ENCODE measurements at places on chromosomes 12 and 14. TPM values are rescaled to one million over a fixed set of nuclear protein-coding genes. Genes with fewer than 3 reads are reported as not detected.

- peak; percentile 26 for DNase-seq
Measured at GRCh38 chr14:28773176-28773575, 6.6 kb downstream of the FOXG1 start.

- no peak for DNase-seq
Measured at GRCh38 chr12:118029166-118029565, 12.7 kb downstream of the RFC5 start.

GRCh38 chr14:55562135-55562534, 17.9 kb upstream of the KTN1 start:
- DNase-seq = no peak

GRCh38 chr12:113777751-113778150, 188.4 kb downstream of the RBM19 start:
- no peak for DNase-seq

DNA sequence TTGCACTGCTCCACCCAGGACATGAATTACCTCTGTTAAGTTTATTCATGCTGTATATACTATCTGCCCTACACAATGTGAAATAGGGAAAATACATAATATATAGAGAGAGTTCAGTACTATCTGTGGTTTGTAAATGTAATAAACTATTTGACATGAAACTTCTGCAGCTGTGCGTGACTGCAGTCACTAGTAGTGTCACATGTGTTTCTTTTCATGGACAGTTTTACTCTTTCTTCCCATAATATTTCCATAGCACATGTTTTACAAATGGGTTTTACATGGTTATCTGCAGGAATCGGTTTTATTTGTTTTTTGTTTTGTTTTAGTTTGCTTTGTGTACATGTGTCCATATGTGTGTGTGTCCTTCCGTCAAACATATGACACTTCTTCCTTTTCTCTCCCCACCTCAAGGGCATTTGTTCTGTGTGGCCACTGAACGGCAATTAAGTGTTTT, 1644.1 kb upstream of the FLRT2 start:
- no peak for DNase-seq

GRCh38 chr12:45966486-45966885, 23.9 kb downstream of the SCAF11 start:
- no peak for DNase-seq

- DNase-seq = no peak
Measured at GRCh38 chr12:46364777-46365580, 7.6 kb downstream of the SLC38A2 start.

DNA sequence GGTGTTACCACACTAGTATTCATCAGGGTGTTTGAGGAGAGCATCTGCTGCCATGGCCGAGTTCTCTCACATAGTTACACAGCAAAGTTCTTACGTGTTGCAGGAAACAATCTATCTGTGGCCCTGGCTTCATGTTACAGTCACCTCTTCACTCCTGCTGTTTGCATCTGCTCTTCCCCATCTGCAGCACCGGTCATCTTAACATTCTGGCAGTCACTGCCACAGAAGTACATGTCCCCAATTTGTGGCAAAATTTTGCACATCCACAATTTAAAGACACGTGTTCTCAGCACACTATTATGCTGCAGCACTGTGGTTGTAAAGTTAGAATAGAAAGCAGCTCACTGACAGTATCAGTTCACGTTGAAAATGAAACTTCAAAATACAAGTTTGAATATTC, 23.2 kb downstream of the MAPK1IP1L start:
- no peak for DNase-seq

DNA sequence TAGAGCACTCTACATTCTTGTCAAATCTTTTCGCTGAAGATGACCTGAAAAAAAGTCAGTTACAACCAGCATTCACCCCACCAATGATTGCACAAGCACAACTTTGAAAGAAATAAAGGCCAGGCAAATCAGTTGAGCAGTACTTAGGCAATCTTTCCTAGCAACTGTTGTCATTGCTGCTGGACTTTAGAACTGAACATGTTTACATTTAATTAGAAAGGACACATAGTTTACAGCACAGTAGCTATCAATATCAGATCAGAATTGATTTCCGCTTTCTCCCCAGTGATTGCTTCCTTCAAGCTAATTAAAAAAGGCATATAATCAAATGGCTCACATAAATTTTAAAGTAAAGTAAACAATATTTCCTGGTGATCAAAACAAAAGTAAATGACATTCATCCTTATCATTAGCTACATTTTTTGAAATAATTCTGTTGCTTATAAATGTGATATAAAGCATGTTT, 128.4 kb downstream of the FOXA1 start:
- DNase-seq = no peak

The FOXN4 gene
- not detected for total RNA-seq

The SRRM4 gene
- 0.34 TPM for total RNA-seq

All from neural progenitor cell (in vitro differentiated cells).